ENCODE measurements at places on chromosomes 3 and 15.

GRCh38 chr3:72630327-72630968 lies 217.8 kb downstream of the SHQ1 start:
- no peak for DNase-seq

GRCh38 chr15:61196156-61196555 lies 32.9 kb downstream of the RORA start:
- DNase-seq, result no peak

- DNase-seq, result peak; percentile 43
These were observed 66.9 kb upstream of the PRR23C start for GRCh38 chr3:139111392-139112229.

DNA sequence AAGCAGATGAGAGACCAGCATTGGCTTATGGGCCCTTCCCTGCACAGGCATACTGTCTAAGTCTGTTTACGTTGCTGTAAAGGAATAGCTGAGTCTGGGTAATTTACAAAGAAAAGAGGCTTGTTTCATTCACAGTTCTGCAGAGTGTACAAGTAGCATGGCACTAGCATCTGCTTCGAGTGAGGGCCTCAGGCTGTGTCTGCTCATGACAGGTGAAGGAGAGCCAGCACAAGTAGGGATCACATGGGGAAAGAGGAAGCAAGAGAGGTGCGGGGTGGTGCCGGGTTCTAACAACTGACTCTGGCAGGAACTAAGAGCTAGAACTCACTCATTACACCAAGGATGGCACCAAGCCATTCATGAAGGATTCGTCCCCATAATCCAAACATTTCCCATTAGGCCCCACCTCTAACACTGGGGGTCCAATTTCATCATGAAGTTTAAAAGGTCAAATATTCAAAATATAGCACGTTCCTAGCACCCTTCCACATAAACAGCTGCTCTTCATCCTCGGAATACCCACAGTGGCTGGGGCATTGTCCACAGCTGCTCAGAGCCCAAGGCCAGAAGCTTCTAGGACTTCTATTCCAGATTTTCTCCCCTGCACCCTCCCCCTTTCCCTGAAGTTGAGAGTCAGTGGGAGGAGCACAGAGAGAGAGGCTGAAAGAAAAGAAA lies 5.6 kb downstream of the RTP3 start:
- DNase-seq, result no peak

DNA sequence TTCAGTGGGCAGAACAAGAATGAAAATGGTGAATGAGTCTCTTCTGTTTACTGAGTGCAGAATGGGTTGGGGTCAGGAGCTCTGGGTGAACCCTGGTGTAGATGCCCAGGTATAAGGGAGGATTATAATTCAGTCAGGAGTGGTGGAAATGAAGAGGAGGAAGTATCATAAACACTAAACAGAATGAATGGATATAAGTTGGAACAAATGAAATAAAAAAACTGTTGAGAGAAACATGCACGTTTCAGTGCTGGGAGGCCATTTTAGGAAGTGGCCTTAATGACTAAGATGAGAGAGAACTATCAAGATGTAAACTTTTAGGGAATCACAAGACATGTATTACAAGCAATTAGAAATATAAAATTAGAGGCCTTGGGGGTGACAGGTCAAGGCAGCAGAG lies 32.8 kb upstream of the LEKR1 start:
- DNase-seq, result no peak

Measured in activated CD4-positive, alpha-beta T cell treated with anti-CD3 and anti-CD28 coated beads for 4 hours (primary cell).